ENCODE measurements at places on chromosomes 7 and 10.

DNA sequence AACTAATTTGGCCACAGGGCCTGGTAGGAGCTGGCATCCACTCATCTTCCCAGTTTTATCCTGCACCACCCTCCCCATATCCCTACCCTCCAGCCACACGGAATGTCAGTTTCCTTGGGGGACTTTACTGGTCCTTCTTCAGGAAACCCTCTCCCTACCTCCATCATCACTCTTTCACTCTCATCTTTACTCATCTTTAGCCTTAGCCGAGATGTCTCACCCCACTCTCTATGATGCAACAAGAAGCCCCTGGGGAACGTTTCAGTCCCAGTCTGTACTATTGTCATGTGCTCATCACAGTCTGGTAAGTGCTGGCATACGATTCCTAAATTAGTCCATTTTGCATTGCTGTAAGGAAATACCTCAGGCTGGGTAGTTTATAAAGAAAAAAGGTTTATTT is 34.9 kb upstream of the TMEM248 start:
- DNase-seq: no peak

- DNase-seq: no peak
Observed at GRCh38 chr7:116216956-116217571, 6.7 kb downstream of the TES start.

- DNase-seq: peak; percentile 63
Observed at GRCh38 chr10:69333205-69333604, 54.9 kb downstream of the HK1 start.

DNA sequence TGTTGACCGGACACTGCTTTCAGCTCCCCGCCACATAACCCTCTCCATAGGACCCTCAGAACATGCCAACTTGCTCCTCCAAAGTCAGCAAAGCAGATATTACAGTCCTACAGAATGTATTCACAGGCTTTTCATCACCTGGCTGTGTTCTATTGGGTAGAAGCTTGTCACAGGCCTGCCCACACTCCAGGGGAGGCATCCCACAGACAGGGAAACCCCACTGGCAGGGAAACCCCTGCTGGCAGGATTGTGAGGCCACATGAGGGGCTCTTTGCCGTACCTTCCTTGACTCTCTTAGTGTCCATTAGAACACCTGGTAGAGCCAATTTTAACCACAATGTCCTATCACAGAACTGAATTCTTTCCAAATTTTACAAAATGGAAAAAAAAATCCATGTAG is 344.2 kb upstream of the MGMT start:
- DNase-seq: no peak

- DNase-seq: no peak
Observed at GRCh38 chr7:100167912-100168323, 499 bp downstream of the GAL3ST4 start.

DNA sequence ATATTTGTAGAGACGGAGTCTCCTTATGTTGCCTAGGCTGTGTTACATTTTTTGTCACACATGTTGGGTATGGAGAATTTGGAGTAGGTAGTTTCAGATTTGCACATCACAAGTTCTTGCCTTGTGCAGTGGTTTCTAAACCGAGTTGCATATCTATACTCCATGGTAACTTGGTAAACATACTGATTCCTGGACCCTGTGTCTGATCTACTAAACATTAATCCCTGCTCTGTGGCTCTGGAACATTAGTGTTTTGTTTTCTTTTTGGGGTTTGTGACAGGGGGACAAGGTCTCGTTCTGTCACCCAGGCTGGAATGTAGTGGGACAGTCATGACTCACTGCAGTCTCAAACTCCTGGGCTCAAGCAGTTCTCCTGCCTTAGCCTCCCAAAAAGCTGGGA is 24.7 kb downstream of the AUTS2 start:
- DNase-seq: no peak

All from WTC11 (cell line).